ENCODE measurements at places on chromosomes 3 and 15.

DNA sequence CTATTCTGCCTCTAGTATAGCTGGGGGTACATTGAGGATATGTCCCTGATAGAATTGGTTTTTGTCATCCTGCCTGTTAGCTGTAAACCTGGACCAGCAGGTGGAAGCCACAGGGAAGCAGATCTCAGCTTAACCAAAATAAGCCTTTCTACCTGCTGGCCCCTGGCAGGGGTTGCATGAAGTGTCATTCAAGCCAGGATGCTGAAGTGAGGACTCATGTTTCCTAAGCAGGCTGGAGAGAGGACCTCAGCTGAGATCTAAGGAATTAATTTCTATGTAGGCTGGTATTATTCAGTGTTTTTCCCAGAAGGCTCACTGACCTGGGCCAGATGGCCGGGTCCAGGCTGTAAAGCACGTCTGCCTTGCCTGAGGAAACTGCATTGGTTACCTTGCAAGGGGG lies 128.9 kb downstream of the MEGF11 start:
- no peak for DNase-seq

DNA sequence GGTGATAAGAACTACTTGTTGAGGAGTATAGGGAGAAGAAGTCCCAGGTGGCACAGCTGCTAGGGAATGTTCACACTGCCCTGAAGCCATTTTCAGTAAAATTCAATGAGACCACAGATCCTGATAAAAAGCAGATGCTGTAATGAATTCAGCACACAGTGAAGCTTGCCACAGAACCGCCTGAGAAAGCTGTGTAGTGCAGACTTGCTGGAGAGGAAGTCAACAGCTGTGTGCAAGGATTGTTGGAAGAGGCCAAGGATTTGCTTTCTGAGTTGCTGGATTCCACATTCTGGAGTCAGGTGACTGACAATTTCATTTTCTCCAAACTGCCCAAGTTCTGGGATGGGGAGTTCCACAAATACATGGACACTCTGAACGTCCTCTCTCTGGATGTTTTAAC lies 70.9 kb downstream of the ANP32A start:
- DNase-seq = no peak

DNA sequence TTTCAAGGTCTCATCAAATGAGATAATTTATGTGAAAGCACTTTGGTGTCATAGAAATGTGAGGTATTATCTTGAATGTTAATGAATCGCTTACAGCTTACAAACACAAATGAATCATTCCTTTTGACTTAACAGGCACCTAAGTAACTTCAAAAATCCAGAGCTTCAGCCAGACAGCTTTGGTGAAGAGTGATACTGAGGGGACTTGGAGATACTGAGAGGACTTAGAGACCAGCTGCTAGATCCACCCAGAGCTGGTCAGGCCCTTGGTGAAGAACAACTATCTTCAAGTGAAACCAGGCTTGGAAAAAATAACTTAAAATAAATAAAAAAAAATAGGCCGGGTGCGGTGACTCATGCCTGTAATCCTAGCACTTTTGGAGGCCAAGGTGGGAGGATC lies 16.2 kb upstream of the ZFYVE19 start:
- DNase-seq = no peak

- no peak for DNase-seq
Observed at GRCh38 chr3:29555590-29555989, 274.7 kb downstream of the RBMS3 start.

- no peak for DNase-seq
Observed at GRCh38 chr15:75827691-75828090, 15.6 kb upstream of the UBE2Q2 start.

- no peak for DNase-seq
Observed at GRCh38 chr3:162719684-162720341, 1223.2 kb downstream of the OTOL1 start.

DNA sequence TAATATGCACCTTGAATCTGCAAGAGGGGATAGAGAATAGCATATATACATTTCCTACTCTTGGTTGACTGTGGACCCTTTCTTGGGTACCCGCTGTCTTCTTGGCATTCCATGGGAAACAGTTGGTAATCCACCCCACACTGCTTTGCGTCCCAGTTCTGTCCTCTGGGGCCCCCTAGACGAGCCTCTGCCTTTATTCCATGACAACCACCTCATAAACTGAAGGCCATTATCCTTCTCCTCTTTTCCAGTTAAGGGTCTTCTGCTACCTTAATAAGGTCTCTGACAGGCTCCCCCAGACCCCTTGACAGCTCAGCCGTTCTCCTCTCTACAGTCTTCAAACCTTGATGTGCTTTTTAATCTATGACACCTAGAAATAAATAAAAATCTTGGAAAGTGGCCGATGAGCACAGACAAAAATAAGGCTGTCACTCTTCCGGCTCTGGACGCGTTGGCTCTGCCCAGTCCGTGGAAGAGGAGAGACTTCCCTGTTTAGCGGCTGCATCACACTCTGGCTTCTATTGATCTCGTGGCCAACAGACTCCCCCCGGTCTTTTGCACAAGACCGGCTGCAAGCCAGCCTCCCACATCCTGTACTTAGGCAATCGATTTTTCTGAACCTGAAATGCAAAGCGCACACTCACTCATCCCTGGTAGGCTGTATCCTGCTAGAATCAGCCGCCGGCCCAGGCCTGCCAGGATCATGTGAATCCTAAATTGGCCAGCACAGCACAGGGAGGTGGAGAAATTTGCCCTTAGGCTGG lies 251.0 kb upstream of the TLE3 start:
- no peak for DNase-seq

GRCh38 chr15:27993996-27994780 lies 104.9 kb downstream of the OCA2 start:
- DNase-seq = no peak

- DNase-seq = no peak
Observed at GRCh38 chr3:45218578-45219390, 7.3 kb downstream of the TMEM158 start.

GRCh38 chr3:109018828-109019227 lies 65.1 kb upstream of the GUCA1C start:
- DNase-seq = no peak

- no peak for DNase-seq
Observed at GRCh38 chr3:123300583-123300982, 98.8 kb downstream of the SEC22A start.

DNA sequence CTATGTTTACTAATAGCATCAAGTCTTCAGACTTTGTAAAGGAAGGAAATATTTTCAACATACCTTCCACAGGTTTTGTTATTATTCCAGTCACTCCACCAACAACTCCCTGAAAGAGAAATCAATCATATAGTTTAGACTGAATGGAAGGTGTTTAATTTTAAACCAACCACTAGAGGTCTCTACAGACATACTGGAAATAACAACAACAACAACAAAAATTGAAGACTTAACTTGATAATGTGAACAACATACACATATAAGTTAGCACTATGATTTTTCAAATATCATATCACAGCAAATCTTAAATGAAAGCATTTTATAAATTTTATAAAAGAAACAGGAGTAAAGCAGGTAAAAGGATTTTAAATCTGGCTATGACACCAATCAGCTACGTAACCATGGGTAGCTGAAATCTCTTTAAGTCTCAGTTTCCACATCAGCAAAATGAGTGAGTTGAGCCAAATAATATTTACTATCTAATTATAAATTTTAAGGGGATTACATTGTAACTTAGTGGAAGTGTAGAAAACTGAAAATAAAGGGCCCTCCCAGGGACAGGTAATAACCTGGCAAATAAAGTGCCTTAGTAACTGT lies 188.2 kb downstream of the VPS13C start:
- DNase-seq = no peak

DNA sequence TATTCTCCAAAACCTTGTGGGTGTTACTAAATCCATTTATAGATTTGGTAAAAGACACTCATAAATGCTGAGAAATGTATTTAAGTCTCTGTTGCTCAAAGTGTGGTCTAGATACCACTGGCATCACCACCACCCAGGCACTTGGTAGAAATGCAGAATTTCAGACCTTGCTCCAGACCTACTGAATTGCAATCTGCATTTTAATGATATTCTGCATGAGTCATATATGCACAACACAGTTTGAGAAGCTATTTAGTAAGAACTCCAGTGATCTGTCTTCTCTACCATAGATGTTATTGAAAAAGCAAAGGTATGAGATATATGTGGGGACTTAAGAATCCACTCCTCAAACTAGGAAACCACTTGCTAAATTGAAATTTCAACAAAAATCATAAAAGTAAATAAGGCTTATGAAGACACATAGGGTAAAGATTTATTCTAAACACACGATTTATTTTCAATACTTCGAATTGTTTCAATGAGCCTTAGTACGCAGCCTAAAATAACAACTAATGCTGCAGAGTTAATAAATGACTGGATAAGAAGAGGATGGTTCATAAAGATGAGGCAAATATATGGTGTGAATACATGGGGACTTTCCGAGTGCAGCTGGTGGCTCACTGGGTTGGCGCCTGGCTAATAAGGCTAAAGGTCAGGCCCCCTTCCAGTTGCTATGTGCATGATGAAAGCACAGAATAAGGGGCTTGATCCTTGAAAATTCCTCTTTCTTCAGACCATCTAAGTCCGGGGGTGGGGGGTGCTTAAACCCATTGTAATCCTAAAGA lies 813.3 kb downstream of the NR2F2 start:
- DNase-seq = no peak

DNA sequence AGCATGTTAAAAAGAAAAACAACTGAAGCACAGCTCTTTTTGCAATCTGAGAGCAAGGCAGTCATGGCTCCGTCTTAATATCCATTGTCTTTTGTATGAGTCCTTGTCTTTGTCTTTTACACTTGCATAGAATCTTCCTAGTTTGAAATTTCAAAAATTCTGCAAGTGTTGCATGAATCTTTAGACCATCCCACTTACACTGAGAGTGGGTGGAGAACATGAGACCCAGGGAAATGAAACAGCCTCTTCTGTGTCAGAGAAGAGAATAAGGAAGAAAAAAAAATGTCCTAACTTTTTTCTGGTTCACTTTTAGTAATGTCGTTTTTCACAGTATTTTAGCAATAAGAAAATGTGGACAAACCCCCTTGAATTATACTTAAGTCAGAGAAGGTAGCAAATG lies 12.1 kb upstream of the DCLK3 start:
- no peak for DNase-seq

DNA sequence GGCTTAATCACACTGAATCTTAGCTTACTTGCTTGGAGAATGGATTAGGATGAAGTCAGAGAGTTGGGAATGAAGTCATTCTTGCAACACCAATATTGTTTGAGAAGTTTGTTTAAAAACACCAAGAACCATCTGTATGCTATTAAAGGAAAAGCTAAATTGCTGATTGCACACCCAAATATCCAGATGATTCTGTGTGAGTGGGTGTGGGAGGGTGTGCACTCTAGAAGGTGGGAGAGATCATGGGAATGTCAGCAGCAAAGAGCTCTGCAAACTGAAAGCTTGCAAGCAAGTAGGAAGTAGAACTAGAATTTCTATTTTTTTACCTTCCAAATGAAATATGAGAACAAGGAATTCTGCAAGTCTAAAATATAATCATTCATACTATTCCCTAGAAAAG lies 364.9 kb downstream of the NR2F2 start:
- DNase-seq = no peak

- no peak for DNase-seq
Observed at GRCh38 chr3:189338366-189338765, 166.6 kb downstream of the TPRG1 start.

DNA sequence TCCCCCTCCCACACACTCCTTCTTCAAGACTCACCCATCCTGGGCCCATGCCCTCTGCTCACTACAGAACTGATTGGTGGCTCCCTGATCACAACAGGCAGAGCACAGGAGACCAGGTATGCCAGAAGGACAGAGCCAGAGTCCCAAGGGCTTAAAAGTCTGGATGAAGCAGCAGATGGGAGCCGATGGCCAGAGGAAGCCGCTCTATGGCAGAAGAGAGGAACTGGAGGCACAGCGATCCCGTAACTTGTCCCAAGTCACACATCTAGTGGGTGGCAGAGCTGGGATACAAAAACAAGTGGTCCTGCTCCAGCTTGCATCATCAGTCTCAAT lies 20.7 kb downstream of the ITGA11 start:
- no peak for DNase-seq
